ENCODE measurements at places on chromosomes 6 and 20.

- DNase-seq = no peak
Observed at GRCh38 chr6:105346052-105346451, 56.8 kb downstream of the PREP start.

GRCh38 chr6:151130329-151130728 lies 109.4 kb upstream of the AKAP12 start:
- DNase-seq = no peak

DNA sequence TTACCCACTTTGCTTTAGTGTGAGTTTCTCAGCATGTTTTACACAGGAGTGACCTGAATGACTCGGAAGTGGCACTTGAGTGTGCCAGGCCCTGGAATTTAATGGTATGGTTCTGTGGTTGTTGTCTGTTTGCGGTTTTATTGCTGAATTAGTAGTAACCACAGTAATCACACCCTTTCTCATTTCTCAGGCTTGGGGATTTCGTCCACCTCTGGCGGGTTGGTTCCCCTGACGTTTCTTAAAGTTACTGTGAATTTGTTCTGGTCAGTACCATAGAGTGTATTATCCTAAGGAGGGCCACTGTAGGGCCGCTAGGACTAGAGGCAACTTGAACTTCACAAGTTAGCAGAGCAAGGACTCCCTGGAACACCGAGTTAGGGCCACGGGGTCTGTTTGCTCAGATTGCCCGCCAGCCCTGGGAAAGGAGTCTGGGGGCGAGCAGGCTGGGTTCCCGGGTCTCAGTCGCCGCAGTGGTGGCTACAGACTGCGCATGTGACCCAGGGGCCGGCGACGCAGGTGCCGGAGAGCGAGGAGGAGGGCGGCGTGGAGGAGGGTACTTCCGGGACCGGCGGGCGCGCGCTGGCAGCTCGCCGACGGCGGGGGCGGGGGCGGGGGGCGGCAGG lies 546 bp upstream of the KLHL32 start:
- no peak for DNase-seq

- DNase-seq = no peak
Observed at GRCh38 chr6:39625209-39625608, 100.0 kb downstream of the KIF6 start.

GRCh38 chr6:12037798-12038197 lies 25.7 kb downstream of the HIVEP1 start:
- DNase-seq = no peak

GRCh38 chr6:120965814-120966213 lies 368.5 kb downstream of the TBC1D32 start:
- no peak for DNase-seq

GRCh38 chr20:38842026-38842425 lies 36.5 kb downstream of the PPP1R16B start:
- DNase-seq = no peak

GRCh38 chr6:109373762-109374161 lies 8.5 kb downstream of the CD164 start:
- DNase-seq = no peak

DNA sequence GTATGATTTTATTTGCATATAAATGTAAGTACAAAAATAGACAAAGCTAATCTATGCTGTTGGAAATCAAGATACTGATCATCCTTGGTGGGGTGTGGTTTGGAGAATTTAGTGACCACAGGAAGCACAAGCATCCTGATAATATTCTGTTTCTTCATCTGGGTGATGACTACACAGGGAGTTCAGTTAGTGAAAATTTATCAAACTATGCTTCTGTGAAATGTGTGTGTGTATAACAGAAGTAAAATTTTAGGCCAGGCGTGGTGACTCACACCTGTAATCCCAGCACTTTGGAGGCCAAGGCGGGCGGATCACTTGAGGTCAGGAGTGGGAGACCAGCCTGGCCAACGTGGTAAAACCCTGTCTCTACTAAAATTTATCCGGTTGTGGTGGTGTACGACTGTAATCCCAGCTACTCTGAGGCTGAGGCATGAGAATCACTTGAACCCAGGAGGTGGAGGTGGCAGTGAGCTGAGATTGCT lies 20.6 kb downstream of the ENPP3 start:
- DNase-seq = no peak

Measured in NCI-H774 (cell line).